ENCODE measurements at places on chromosomes 11 and 22.

DNA sequence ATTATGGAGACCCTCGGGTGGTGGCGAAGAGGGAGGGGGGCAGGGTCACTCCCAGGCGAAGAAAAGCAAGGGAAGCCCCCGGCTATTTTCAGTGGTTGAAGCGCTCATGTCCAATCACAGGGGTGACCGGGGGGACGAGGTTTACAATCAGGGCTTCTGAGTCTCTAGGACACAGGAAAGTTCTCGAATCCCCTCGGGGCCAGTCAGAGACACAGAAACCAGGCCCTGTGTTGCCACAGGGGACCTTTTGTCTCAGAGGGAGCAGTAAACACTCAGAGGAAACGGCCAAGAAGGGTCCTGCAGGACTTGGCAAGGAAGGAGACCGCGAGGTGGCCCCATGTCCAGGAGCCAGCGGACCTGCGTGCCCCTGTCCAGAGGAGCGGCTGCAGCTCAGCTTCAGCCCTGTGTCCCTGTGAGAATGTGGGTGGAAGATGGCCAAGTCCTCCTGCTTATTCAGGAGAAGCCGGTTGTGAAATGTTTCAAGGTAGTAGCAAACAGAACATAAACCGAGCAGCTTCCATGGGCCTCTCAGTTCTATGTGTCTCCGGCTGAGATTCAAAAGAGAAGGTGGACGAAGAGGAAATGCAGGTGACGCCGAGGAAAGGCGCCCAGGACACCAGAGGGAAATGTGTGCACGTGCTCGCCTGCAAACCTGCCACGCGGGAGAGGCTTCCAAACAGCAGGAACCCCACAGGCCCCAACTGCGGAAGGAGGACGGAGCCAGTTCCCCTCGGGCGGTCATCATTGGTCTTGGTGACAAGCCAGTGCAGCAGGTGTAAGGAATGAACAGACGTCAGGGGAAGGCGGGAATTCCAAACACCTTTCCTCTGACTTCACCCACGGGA is 357.6 kb downstream of the BRD1 start:
- no peak for DNase-seq

DNA sequence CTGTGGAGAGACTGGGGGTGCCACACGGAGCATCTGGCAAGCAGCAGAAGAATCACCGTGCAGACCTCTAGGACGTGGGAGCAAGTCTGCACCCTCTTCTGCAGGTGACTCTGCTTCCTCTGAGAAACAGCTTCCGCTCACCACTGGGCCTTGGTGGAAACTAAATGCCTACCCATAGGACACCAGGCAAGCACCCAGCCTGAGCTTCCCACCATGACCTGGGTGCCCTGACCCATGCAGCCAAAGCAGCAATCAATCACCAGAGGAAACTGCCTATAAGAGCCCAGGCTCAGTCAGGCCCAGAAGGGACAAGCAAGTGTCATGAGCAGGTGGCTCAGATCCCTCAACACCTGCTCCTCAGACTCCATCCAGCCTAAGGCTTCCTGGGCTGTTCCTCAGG is 63.4 kb downstream of the IGLL5 start:
- DNase-seq, result no peak

GRCh38 chr11:106461839-106462545 is 384.5 kb downstream of the AASDHPPT start:
- DNase-seq, result no peak

DNA sequence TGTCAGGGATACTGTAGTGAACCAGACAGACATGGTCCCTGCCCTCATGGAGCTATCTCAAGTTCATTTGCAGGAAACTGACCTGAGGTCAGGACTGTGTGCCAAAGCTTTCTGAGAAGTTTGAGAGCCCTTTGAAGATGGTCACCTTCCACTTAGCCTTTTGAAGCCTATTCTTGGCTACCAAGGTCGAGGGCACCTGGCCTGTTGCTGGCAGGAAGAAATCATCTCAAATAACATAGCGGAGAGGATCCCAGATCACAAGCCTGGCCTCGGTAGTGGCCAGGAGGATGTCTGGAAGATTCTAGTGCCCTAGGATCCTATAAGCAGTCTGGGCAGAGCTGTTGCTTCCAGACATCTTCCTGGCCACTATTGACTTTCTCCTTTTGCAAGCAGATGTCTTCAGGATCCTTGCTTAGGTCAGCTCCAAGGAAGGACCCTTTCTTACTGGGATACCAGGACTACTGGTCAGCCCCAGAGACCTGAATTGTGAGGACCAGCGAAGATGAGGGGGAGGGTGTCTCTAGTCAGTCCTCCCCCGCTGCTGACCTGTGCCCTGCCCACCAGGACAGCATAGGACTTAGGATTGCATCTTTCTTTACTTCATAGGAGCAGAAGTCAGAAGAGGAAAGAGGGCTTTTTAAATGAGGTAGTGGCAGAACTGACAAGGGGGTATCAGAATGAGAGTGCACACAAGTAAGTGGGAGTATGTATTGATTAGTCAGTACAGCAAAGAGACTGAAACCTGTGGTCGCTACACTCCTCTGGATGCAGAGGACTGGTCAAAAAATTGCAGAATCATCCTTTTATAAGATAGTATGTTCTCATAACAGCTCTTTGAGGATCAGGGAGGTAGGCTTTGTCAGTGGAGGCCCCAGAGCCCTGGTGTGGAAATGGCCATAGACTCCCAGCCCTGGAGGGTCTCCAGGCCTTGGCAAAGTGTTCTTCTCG is 94.8 kb downstream of the TEAD1 start:
- DNase-seq, result no peak

DNA sequence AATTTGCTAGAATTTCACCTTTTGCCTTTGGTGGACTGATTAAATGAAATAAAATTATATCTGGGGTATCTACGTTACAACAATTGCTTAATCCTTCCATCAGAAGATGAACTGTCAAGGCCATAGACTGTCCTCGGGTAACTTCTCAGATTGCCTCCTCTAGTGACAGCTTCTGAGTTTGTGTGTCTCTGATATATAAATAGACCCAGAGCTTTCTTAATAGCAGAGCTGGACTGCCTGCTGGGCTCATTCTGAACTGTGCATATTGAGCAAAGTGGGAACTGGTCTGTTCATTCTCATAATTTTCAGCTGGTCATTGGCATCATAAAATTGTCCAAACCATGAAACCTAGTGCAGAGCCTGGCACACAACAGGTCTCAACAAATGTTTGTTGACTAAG is 99.1 kb upstream of the GRAMD1B start:
- DNase-seq, result no peak

- DNase-seq, result peak; percentile 99
Observed at GRCh38 chr11:111694851-111695250, 71.3 kb downstream of the PPP2R1B start.

- no peak for DNase-seq
Observed at GRCh38 chr11:18669711-18670110, 28.9 kb upstream of the TMEM86A start.

DNA sequence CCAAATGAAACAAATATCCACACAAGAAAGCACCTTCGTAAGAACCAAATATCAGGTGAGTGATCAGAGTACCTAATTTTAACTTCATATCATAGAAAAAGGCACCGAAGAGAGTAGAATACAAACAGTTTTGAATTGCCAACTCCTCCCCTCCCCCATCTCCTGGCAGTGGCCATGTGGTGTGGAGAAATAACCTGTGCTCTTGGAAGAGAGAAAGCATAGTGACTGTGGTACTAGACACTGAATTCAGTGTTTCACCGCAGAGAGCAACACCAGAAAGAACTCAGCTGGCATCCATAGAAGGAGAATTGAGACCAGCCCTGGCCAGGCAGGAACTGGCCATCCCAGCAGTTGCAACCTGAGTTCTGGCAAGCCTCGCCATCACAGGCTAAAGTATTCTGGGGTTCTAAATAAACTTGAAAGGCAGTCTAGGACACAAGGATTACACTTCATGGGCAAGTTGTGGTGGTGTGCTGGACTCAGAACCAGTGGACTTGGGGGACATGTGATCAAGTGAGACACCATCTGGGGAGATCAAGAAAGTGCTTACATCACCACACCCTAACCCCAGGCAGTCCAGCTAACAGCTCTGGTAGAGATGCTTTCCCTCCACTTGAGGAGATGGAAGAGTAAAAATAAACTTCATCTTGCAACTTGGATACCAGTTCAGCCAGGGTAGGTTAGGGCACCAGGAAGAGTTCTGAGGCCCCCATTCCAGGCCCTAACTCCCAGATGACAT is 1003.2 kb downstream of the NTM start:
- no peak for DNase-seq

DNA sequence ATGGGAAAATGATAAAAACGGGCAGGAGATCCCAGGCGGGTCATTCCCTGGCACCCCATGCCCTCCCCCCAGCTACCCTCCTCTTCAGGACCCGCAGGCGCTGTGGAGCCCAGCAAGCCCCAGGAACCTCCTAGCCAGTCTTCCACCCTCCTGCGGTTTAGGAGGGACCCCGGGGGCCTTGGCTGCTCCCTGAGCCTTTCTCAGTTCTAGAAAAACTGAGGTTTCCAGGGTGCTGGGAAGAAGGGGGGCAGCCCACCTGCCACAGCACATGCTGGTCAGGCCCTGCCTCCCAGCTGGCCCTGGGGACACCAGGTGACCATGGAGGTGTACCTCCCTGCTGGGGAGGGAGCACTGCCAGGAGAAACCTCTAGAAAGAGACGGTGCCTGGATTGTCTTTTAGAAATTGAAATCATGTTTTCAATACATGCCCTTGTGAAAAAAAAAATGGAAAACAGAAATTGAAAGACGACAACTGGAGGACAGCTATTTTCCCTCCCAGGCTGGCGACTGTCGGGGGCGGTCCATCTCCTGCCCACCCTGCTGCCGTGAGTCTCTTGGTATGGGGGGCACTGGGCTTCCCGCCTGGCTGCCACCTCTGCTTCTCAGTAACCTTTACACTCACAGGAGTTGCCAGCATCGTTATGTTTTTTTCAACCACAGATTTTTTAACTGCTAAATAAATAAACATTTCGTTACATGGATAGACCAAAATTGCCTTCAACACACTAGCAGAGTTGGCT is 398.5 kb downstream of the TBC1D22A start:
- no peak for DNase-seq

DNA sequence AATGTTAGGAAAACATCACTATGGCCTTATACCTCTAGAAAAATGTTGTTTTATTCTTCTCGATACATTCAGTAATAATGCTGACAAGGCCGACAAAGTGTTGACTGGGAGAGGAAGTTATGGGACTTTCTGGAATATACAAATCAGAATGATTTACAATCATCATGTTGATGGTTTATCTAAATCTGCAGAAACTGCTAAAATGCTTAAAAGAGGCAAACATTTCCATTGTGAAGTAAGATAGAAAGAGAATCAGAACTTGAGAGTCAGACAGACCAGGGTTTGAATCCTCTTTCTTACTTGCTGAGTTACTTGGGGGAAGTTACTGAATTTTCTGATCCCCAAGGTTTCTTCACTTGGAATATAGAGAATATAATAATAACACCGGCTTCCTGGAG is 89.4 kb downstream of the CD44 start:
- DNase-seq, result no peak

- no peak for DNase-seq
Observed at GRCh38 chr11:10048350-10048749, 245.7 kb downstream of the SBF2 start.

DNA sequence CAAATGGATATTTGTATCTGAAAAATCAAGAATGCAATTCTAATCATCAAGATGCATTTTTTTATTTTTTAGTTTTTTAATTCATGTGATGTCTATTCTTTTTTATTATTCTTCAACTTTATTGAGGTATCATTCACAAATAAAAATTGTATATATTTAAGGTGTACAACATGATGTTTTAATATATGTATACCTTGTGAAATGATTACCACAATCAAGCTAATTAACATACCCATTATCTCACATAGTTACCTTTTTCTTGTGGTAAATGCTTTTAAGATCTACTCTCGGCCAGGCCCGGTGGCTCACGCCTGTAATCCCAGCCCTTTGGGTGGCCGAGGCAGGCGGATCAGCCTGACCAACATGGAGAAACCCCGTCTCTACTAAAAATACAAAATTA is 3.7 kb downstream of the HBB start:
- no peak for DNase-seq

- no peak for DNase-seq
Observed at GRCh38 chr11:8775332-8775731, 92.7 kb downstream of the RPL27A start.

- DNase-seq, result no peak
Observed at GRCh38 chr11:8217136-8217535, 46.5 kb downstream of the LMO1 start.

DNA sequence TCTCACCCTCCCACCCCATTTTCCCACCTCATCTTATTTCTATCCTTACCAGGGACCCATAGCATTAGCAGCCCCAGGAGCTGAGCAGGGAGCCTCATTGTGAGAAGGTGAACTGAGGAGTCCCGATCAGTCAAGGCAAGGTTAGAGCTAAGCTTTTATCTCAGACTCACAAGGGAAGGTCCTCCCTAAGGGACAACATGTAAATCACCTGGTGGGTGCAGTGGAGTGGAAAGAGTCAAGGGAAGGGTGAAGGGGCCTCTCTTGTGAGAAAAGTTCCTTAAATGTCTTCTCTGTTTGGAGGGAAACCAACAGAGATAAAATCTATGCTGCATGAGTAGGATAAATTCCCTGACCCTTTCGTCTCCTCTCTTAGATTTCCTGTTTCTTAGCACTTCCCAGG is 85.9 kb downstream of the GAB4 start:
- no peak for DNase-seq

DNA sequence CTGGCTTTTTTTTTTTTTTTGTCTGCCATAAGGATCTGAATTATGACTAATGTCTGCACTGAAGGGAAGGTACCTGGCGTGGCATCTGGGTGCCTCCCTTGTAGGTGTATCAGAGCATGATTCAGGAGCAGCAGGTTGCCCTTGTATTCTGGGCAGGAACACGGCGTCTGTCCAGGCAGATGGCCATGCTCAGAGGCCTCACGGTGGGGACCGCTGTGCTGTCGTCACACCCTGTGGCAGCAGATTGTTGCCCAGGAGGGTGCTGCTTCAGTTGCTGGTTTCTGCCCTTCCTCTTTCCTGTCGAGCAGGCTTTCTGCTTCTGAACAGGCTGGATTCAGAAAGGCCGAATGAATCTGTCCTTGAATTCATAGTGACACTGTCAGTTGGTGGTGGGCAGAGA is 11.0 kb downstream of the ZNRF3 start:
- DNase-seq, result no peak

GRCh38 chr11:10455637-10456487 is 798 bp downstream of the AMPD3 start:
- DNase-seq, result peak; percentile 80

DNA sequence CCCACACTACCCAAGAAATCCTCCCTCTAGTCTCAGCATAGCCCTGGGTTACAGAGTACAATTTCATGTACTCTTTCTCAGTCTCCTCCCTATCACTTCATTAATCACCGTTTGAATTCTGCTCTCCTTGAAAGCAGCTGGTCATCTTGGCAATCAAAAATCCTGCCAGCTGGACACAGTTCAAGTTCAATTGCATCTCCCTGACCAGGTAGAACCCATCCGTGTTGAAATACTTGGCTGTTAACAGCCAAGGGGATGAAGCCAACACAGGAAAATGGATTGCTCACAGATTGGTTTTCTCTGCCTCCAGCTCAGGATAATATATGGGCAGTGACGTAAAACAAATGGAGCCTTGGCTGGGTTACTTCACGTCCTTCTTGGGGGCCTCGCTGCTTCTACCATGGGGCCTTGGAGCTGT is 55.1 kb upstream of the GRK3 start:
- peak; percentile 27 for DNase-seq

Measured in fibroblast of mammary gland (primary cell).